ENCODE measurements at places on chromosomes 16 and 17. TPM values are rescaled to one million over a fixed set of nuclear protein-coding genes. Genes with fewer than 3 reads are reported as not detected.

DNA sequence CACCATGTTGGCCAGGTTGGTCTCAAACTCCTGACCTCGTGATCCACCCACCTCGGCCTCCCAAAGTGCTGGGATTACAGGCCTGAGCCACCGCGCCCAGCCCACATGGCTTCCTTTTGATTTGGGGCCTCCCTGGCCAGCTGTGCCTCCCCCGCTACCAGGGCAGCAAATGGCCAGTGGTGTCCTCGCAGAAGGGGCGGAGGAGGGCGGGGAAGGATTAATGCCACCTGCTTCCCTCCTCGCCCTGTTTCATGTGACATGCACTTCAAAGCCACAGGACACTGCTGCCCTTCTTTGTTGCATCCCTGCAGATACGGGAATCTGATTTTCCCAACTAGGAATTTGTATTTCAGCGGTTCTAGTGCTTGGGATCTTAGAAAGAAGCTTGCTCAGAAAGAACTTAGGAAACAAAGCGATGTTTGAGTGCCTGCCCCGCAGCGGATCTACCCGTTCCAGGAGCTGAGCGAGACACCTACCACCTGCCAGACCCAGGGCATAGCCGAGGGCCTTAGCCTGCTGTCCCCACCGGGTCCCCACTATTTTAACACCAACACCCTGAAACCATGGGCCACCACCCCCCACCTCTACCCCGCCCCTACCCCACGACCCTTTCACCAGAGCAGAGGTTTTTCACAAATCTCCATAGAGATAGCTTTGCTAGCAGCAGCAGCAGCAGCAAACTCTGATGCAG, 37.7 kb upstream of the CCDC182 start:
- no peak for DNase-seq

- DNase-seq: no peak
Measured at GRCh38 chr16:69116906-69117305, 11.5 kb downstream of the HAS3 start.

- DNase-seq: no peak
Measured at GRCh38 chr17:40470932-40471828, 27.9 kb downstream of the IGFBP4 start.

DNA sequence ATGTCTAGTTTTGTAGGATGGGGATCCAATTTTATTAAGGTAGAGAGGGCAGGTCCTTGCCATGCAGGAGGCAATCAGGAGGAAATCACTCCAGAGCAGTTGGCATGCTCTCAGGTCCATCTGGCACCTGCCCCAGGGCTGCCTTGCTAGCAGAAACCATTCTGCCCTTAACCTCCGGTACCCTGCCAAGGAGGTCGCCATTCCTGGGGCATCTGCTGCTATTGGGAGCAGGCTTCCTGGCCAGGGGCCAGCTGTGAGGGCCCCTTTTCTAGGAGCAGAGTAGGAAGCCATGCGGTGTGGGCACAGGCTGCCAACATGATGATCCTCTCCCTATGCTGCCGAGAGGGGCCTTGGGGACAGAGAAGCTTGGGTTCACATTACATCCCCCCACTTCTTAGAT, 47.6 kb upstream of the MGAT5B start:
- no peak for DNase-seq

DNA sequence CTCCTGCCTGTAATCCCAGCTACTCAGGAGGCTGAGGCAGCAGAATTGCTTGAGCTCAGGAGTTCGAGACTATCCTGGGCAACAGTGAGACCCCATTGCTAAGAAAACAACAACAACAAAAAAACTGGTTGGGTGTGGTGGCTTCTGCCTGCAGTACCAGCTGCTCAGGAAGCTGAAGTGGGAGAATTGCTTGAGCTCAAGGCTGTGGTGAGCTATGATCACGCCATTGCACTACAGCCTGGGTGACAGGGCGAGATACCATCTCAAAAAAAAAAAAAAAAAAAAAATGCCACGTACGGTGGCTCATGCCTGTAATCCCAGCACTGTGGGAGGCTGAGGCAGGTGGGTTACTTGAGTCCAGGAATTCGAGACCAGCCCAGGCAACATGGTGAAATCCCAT, 34.1 kb downstream of the NME2 start:
- DNase-seq: no peak

GRCh38 chr16:78192734-78193488, 93.5 kb downstream of the WWOX start:
- no peak for DNase-seq

GRCh38 chr16:69890114-69890891, 60.8 kb upstream of the CLEC18A start:
- DNase-seq: peak; percentile 69

- no peak for DNase-seq
Measured at GRCh38 chr16:88009563-88010342, 58.5 kb downstream of the BANP start.

DNA sequence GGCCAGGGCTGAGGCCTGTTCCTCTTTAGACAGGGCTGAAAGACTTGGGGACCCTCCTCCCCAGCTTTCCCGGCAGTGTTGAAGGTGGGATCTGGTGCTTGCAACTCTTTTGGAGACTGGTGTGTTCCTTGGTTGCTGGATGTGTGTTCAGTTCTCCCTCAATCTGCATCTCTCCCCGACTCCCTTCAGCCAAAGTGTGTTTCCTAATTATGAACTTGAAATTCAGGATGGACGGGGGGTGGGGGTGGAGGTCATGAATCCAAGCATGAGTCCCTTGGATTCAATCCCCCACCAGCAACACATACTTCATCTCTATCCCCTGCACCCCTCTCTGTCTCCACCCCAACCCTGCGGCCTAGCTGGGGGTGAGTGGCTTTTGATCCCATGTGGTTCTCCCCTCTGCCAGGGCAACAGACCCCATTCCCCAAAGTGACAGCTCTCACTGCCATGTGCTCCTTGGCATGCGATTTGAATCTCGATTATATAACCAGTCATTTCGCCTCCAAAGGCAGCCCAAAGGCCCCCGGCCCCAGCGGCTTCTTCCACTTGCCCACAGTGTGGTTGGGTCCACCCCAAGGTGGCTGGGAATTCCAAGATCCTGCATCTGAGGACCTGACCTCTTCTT, 1.3 kb downstream of the ARHGAP23 start:
- no peak for DNase-seq

DNA sequence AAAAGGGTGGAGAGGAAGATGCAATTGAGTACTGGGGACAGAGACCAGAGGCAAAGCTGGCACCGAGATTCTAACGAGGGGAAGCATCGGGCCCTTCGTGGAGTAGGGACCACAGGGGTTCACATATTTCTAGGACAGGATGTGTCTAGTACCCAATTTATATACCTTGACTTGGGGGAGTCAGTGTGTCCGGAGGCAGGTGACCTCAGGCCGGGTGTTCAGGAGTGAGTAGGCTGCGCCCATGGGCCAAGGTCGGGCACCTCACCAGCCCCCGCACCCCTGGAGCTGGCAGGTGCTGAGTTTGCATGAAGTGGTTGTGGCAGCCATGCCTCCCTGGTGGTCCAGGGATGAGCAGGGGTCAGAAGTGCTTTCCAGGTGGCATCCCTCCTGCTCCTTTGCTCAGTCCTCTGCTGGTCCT, 8.6 kb upstream of the NXPH3 start:
- DNase-seq: peak; percentile 25

GRCh38 chr16:68470461-68471150, 22.3 kb upstream of the SMPD3 start:
- no peak for DNase-seq

DNA sequence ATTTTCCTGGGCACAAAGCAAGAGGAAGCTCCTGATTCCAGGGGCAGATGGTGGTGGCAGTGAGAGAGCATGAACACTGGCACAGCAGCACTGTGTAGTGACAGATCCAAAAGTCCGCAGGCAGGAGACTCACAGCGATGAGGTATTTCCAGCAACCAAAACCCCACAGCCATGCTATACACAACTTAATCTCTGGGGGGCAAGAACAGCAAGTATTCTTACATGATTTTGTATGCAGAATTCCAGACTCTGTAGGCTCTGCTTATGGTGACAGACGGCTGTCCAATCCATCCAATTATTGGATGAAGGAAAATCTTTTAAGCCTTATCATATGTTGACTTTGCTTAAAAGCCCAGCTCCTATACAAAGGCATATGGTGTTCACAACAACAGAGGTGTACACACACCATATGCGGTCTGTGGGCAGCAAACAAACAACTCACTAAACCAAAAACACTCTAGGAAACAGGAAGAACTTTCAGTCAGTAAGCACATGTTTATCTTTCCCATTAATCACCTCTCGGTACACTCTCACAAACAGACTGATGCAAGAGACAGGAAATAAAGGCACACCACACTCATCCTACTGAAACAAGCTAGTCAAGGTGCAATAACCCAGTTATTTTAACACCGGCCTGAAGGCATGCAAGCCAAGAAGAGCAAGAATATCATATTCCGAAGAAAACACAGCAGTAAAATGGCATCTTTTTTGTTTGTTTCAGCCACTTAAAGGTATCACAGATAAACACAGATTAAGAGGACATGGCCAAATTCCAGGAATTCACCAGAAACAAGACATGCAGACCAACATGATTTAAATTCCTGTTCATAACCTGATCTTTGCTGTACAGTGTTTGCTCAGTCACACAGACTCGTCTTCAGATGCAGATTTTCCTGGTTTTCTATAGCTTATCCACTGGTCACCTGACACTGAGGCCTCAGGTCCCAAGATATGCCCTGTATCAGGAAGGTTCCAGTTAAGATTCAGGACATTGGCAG, 47.8 kb downstream of the ERN1 start:
- DNase-seq: no peak

DNA sequence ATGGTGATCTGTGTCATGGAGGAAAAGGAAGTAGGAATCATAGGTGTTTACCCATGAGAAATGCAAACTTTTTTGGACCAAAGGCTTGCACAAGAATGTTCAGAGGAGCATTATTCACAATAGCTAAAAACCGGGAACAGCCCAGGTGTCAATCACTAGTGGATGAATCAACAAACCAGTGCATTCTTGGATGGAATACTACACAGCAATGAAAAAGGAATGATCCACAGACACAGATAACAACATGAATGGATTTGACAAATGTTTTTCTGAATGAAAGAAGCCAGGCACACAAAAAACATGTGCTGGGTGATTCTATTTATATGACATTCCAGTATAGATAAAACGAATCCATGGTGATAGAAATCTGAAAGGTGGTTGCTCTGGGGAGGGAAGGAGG, 36.0 kb downstream of the WSCD1 start:
- no peak for DNase-seq

GRCh38 chr16:85036236-85037049, 8.8 kb downstream of the KIAA0513 start:
- no peak for DNase-seq

- DNase-seq: peak; percentile 40
Measured at GRCh38 chr17:29722411-29723198, 99.9 kb upstream of the CORO6 start.

GRCh38 chr16:8874388-8874787, 5.6 kb upstream of the CARHSP1 start:
- DNase-seq: no peak

GRCh38 chr16:9123401-9123800, 32.0 kb downstream of the HAPSTR1 start:
- DNase-seq: no peak

DNA sequence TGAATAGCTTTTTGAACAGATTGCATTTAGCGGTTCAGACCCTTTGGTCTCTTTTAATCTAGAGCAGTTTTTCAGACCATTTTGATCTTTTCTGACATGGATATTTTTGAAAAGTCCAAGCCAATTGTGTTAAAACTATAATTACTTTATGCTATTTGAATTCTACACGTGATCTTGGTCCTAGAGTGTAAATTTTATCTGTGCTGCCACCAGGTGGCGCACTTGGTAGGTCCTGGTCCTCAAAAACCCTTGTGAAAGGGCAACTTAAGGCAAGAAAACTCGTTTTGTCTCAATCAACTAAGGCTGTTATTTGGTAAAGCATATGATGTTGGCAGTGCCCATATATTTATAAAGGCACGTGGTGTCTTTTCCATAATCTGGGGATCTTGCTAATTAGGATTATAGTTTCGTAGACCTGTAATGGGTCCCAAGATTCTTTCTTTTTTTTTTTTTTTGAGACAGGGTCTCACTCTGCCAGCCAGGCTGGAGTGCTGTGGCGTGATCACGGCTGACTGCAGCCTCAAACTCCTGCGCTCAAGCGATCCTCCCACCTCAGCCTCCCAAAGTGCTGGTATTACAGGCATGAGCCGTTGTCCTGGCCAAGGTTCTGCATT, 43.9 kb upstream of the TEX2 start:
- DNase-seq: peak; percentile 72

- no peak for DNase-seq
Measured at GRCh38 chr16:51801635-51802034, 650.6 kb upstream of the SALL1 start.

Gene C17orf100
- 0.59 TPM for total RNA-seq

Gene BCL6B
- 14.1 TPM for total RNA-seq

Gene EFNB3
- 1.4 TPM for total RNA-seq

Gene ALDH3A2
- total RNA-seq: 38.3 TPM

Gene TEKT1
- not detected for total RNA-seq

Gene MAP3K14
- 13.5 TPM for total RNA-seq

Gene C16orf86
- 3.5 TPM for total RNA-seq

Gene RPA1
- 61.8 TPM for total RNA-seq

Gene KRT27
- not detected for total RNA-seq

Gene TP53TG3C
- total RNA-seq: not detected

Gene HYDIN
- 0.65 TPM for total RNA-seq

Gene SGSH
- 23.0 TPM for total RNA-seq

Gene NDRG4
- 153 TPM for total RNA-seq
